ENCODE measurements at places on chromosomes 2 and 18.
A peak's percentile ranks its signal among the peaks of the same experiment; 100 is the strongest.

DNA sequence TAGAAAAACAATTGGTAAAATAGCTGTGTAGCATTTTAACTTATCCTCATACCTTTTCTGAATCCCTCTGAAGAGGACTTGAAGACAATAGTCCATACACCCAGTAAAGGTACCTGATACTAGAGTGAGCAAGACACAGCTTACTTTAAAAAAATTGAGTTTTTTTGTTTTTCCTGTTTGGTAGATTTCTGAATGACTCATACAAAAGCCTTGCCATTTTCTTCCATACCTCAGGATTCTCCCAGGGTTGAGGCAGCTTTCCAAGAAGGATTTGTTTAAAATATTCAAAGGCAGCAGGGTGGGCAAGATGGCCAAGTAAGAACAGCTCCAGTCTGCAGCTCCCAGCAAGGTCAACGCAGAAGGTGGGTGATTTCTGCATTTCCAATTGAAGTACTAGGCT lies 551.0 kb upstream of the LRATD1 start:
- H3K36me3 ChIP-seq: no peaks in the 10 kb centered on the region
- no peaks in the 10 kb centered on the region for H3K27me3 ChIP-seq
- H3K4me3 ChIP-seq: no peak overlapping the region
- H3K27ac ChIP-seq: no peak overlapping the region
- no peaks in the 10 kb centered on the region for H3K4me1 ChIP-seq

DNA sequence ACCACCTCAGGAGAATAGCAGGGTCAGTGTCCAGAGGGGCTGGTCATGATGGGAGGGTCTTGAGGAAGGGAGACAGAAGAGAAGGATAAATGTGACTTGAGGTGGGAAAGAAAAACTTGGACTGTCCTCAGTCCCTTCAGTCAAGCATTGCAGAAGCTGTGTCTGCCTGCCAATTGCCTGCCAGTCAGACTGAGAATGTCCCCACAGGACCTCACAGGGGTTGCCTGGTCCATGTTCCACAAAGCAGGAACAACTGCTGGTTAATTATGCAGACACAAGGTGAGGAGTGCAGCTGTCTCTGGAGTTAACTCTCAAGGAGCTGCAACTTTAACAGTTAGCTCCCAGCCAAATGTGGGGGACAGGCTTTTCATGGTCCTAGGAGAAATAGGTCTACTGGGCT lies 75.7 kb downstream of the TRIM43 start:
- no peak overlapping the region for H3K27ac ChIP-seq
- DNase-seq: no peak
- peaks cover 61% of the 10 kb centered on the region for H3K27me3 ChIP-seq
- peaks cover 4% of the 10 kb centered on the region for H3K4me1 ChIP-seq
- no peaks in the 10 kb centered on the region for H3K36me3 ChIP-seq

- H3K4me1 ChIP-seq: peaks cover 7% of the 10 kb centered on the region
- no peak for DNase-seq
- peaks cover 3% of the 10 kb centered on the region for H3K36me3 ChIP-seq
These were observed 232.1 kb upstream of the EPAS1 start for GRCh38 chr2:46065152-46065551.

DNA sequence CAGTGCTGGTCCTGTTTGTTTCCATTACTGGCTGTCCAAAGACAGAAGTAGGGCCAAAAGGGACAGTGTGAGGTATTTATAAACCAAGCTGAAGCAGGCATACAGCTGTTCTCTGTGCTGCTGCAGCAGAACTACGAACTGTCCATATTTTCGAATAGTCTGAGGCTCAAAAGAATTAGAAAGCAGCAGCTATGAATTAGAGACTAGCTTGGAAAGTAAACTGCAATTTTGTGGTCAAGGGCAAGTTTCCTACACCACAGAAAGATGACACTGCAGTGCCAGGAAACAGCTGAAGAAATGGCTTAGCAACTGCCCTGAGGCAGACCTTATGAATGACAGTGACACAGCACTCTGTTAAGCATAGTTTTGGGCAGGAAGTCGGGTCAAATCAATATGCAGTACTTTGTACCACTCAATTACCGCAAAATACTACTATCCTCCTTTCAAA lies 125.3 kb downstream of the TMEM131 start:
- H3K4me1 ChIP-seq: peaks cover 27% of the 10 kb centered on the region
- H3K4me3 ChIP-seq: no peak overlapping the region
- H3K27ac ChIP-seq: peak overlapping the region; percentile 71
- H3K27me3 ChIP-seq: no peaks in the 10 kb centered on the region
- peak; percentile 12 for DNase-seq
- no peaks in the 10 kb centered on the region for H3K36me3 ChIP-seq

DNA sequence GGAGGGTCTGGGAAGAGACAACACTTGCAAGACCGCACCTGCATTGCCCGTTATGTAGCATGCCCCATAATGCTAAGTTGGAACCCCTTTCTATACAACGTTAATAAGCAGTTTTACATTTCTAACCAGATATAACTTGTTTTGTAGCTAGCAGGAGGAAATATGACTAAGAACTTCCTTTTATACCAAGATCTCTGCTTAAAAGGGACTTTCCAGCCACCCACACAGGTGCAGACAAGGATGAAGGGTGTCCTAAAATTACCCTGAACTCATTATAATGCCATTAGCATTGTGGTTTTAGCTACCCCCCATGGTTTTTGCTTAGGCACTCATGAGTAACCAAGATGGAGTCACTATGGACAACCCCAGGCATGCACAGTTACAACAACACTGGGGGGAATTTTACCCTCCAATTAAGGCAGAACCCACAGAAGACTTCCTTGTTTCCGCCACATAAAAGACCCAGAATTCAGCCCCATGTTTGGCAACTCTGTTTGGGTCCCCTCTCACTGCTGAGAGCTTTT lies 362.8 kb downstream of the CBLN2 start:
- H3K4me3 ChIP-seq: no peak overlapping the region
- no peak for DNase-seq
- H3K36me3 ChIP-seq: no peaks in the 10 kb centered on the region
- H3K4me1 ChIP-seq: no peaks in the 10 kb centered on the region

DNA sequence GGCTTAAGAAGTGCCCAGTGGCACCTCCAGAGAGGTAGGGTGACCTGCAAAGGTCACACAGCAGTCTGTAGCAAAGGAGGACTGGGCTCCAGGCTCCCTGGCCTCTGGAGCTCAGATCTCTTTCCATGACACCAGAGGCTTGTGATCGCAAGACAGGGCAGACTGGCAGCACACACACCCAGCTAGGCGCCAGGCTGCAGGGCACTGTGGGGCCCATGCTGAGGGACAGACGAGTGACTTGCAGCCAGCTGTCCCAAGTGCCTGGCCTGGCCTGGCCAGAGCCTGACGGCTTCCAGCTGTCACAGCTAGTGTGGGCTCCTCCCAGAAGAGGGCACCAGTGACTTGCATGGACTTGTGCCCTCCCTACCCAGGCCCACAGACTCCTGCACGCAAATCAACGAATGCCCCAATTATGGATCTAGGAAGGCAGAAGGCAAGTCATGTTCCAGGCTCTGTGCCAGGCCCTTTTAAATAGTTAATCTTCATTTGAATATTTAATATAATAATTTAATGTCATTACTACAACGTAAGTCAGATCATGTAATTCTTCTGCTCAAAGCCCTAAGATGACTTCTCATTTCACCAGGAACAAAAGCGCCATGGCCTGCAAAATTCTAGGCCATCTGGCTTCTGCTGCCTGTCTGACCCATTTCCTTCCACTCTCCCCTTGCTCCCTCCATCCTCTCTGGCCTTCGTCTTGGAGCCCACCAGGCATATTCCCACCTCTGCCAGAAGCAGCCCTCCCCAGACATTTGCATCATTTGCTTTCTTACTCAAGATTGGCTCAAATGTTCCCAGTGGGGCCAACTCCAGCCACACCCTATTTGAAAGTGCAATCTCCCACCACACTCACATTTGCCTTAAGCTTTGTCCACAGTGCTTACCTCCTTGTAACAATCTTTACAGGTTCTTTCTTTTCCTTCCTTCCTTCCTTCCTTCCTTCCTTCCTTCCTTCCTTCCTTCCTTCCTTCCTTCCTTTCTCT lies 3.7 kb upstream of the SPEG start:
- peaks cover 29% of the 10 kb centered on the region for H3K27me3 ChIP-seq
- no peak overlapping the region for H3K27ac ChIP-seq
- H3K4me1 ChIP-seq: no peaks in the 10 kb centered on the region
- no peak overlapping the region for H3K4me3 ChIP-seq
- no peaks in the 10 kb centered on the region for H3K36me3 ChIP-seq

- no peaks in the 10 kb centered on the region for H3K36me3 ChIP-seq
- no peak overlapping the region for H3K4me3 ChIP-seq
- H3K27me3 ChIP-seq: no peaks in the 10 kb centered on the region
- H3K27ac ChIP-seq: no peak overlapping the region
- DNase-seq: no peak
These were observed 286.8 kb downstream of the RAD51AP2 start for GRCh38 chr2:17231394-17231965.

GRCh38 chr18:63879709-63880108 lies 7.8 kb upstream of the SERPINB2 start:
- no peak overlapping the region for H3K27ac ChIP-seq
- peaks cover 5% of the 10 kb centered on the region for H3K36me3 ChIP-seq
- no peaks in the 10 kb centered on the region for H3K4me1 ChIP-seq
- DNase-seq: no peak

GRCh38 chr18:78487649-78488048 lies 492.0 kb upstream of the SALL3 start:
- H3K36me3 ChIP-seq: no peaks in the 10 kb centered on the region
- no peaks in the 10 kb centered on the region for H3K4me1 ChIP-seq
- peaks cover 25% of the 10 kb centered on the region for H3K27me3 ChIP-seq

- no peak for DNase-seq
- no peaks in the 10 kb centered on the region for H3K4me1 ChIP-seq
- no peaks in the 10 kb centered on the region for H3K36me3 ChIP-seq
- H3K4me3 ChIP-seq: no peak overlapping the region
These were observed 94.6 kb upstream of the ANKRD30BL start for GRCh38 chr2:132256251-132256902.

DNA sequence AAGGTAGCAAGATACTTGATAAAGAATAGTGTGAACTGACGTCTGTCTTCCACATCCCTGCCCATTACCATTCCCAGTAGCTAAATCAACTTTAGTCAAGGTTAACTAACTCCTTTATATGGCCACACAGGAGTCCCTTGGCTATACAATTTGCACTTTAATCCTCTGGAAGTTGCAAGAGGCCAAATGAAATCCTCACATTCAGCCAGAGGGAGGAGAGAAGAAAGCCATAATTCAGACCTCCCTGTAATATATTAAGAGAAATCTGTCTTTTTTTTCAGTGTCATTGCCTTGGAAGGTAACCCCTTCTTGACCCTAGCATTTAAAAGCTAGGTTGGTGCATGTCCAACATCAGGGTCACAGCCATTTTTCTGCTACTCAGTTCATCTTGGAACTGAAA lies 317.8 kb downstream of the NRXN1 start:
- no peak overlapping the region for H3K4me3 ChIP-seq
- no peak overlapping the region for H3K27ac ChIP-seq
- DNase-seq: no peak
- no peaks in the 10 kb centered on the region for H3K27me3 ChIP-seq
- H3K4me1 ChIP-seq: no peaks in the 10 kb centered on the region

DNA sequence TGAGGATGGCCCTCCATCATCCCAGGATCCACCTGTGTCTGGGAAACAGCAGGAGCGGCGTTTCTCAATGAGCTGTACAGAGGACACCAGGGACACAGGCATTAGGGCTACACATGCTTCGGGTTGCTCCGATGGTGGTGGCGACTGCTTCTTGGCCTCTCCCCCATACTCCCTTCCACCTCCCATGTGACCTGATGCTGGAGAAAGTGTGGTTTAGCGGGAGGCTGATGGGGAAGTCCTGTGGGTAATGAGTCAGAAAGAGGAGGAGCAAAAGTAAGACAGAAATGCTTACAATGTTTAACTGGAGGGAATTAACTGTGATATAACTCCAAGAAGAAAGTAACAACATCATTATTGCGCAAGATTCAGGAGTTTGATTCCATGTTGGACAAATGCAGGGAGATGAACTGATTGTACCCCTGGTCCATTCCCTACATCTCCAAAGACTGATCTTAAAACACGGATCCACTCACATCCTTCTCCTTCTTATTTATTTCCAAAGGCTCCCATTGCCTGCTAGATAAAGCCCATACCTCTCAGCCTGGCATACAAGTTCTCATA lies 186.6 kb downstream of the NRP2 start:
- no peak overlapping the region for H3K4me3 ChIP-seq
- no peak for DNase-seq
- no peaks in the 10 kb centered on the region for H3K4me1 ChIP-seq
- H3K27ac ChIP-seq: no peak overlapping the region
- H3K36me3 ChIP-seq: no peaks in the 10 kb centered on the region

DNA sequence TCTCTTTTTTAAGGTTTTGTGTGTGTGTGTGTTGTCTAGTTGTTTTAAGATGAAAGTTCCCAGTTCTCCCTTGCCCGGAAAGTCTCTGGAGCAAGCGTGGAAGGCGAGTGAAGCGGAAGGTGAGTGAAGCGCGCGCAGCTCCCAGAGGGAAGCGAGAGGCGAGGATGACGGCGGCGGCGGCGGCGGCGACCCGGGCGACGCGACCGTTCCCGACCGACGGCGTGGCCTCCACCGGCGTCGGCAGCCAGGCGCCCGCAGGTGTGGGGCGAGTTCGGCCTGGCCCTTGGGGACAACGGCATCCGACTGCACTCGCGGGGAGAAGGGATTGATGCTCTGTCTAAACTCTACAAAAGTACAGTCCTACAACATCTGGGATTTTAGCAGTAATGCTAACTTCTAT lies 321.9 kb downstream of the CELF4 start:
- H3K4me3 ChIP-seq: no peak overlapping the region
- peaks cover 2% of the 10 kb centered on the region for H3K36me3 ChIP-seq
- peaks cover 60% of the 10 kb centered on the region for H3K27me3 ChIP-seq
- DNase-seq: no peak

GRCh38 chr2:117771969-117772630 lies 42.4 kb upstream of the DDX18 start:
- no peak overlapping the region for H3K27ac ChIP-seq
- no peak overlapping the region for H3K4me3 ChIP-seq
- H3K4me1 ChIP-seq: no peaks in the 10 kb centered on the region
- peaks cover 16% of the 10 kb centered on the region for H3K27me3 ChIP-seq

- no peak overlapping the region for H3K4me3 ChIP-seq
- H3K27me3 ChIP-seq: no peaks in the 10 kb centered on the region
- H3K27ac ChIP-seq: no peak overlapping the region
- H3K4me1 ChIP-seq: peaks cover 4% of the 10 kb centered on the region
- H3K36me3 ChIP-seq: no peaks in the 10 kb centered on the region
These were observed 36.6 kb upstream of the ASB1 start for GRCh38 chr2:238389988-238390589.

GRCh38 chr2:161030260-161031063 lies 129.8 kb upstream of the TANK start:
- H3K27ac ChIP-seq: no peak overlapping the region
- H3K4me3 ChIP-seq: no peak overlapping the region
- H3K36me3 ChIP-seq: no peaks in the 10 kb centered on the region
- H3K4me1 ChIP-seq: peaks cover 5% of the 10 kb centered on the region
- no peak for DNase-seq
- H3K27me3 ChIP-seq: peaks cover 1% of the 10 kb centered on the region

- H3K36me3 ChIP-seq: no peaks in the 10 kb centered on the region
- no peak overlapping the region for H3K27ac ChIP-seq
These were observed 172.5 kb downstream of the MAIP1 start for GRCh38 chr2:200127848-200128247.

All from effector memory CD8-positive, alpha-beta T cell (primary cell).